ENCODE measurements at places on chromosomes 6 and 20. TPM values are rescaled to one million over a fixed set of nuclear protein-coding genes. Genes with fewer than 3 reads are reported as not detected.

DNA sequence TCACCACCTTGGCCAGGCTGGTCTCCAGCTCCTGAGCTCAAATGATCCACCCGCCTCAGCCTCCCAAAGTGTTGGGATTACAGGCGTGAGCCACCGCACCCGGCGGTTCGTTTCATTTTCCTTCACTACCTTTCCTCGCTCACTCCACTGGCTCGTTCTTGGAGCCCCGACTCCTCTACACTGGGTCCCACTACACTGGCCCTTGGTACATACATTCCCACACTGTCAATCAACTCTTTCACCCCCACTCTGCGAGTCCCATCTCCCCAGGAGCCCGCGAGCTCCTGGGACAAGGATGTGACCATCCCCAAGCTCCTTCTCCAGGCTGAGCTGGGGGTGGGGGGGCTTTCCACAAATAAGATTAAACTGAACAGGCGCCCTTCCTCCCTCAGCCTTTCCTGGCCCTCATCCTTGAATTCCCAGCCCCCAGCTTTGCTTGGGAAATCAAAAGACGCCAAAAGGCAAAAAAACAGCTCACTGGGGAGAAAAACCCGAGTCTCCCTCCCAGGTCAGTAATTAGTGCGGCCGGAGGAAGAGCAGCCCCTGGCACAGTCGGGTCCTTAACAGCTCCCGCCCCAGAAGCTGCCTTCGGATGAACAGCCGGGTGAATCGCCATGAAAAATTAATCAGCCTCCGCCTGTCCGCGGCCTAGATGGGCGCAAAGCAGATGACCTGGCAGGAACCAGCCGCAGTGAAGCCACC is 42.8 kb upstream of the LY86 start:
- DNase-seq: no peak

DNA sequence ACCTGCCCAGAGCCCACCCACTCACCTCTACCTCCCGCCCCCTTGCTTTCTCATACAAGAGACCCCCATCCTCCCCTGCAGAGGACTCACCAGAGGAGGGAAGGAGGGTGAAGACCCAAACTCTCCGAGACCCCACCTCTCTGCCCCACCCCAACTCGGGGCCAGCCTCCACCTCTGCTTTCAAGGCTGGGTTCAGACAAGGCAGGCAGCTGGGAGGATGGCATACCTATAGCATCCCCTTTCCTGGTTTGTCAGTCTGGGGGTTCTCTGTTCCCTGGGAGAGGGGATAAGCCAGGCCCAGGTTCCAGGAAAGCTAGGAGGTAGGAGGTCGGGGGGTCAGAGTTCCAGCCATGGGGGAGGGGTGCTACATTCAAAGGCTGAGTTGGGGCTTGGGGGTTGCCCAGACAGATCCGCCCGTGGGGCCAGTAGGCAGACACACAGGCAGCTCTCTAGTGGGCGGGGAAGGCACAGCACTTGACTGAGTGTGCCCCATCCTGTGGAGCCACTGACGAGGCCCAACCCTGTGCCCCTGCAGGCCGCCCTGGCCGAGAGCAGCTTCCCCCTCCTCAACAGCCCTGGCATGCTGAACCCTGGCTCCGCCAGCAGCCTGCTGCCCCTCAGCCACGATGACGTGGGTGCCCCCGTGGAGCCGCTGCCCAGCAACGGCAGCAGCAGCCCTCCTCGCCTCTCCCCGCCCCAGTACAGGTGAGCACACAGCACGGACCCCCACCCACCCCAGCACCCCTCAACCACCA is 40.8 kb upstream of the MDFI start:
- DNase-seq: no peak

GRCh38 chr6:31139599-31139998 is 733 bp upstream of the PSORS1C2 start:
- DNase-seq: no peak

DNA sequence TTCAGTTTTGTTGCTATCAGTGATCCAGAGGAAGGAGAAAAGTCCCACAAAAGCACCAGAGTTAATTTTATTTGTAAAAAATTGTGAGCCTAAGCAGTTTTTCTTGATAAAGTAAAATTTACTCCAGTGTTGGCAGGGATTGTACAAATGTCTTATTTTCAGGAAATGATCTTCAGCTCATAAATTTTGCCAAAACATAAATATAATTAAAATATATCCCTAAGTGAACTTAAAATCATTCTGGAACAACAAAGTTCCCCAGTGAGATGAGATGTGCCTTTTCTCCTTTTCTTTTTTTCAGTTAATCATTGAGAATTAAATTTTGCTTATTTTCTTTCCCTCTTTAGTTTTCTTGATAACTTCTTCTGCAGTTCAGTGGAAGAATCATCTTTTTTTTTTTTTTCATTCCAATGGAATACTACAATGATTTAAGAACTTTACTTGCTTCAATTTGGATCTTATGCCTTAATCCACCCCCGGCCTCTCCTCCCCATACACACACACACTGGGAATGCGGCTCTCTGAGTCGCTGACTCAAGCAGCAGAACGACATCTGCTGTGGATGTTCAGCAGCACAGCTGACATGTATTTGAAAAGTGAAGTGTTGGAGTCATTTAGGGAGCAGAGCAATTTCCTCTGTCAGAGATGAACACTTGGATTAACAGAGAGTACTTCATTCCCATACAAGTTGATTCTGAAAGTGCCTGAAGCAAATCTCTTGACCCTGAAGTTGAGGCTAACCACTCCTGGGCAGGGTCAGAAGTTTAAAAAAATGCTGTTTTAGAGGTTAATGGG is 27.7 kb upstream of the LAMA4 start:
- DNase-seq: peak; percentile 88

DNA sequence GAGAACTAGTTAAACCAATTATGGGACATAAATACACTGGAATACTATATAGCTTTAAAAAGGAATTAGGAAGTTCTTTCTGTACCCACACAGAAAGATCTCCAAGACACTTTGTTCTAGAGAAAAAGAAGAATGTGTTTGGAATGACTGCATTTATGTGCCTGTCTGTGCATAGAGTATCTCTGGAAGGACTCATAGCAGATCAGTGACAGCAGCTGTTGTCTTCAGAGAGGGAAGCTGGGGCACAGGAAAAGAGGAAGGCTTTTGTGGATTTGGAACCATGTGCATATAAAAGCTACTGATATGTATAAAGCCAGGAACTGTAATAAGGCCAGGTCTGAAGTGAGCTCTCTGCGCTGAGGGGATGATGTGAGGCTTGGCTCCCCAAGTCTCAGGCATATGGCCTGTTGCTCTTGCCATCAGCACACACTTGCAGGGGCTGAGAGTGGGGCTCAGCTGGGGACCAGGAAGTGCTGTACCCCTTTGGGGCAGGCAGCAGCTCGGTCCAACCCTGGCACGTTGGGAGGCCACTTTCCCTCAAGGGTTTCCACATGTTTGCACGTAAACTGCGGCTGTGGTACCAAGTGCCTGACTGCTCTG is 31.8 kb upstream of the CCDC167 start:
- no peak for DNase-seq

GRCh38 chr6:73388433-73388799 is 6.2 kb upstream of the DDX43 start:
- no peak for DNase-seq

DNA sequence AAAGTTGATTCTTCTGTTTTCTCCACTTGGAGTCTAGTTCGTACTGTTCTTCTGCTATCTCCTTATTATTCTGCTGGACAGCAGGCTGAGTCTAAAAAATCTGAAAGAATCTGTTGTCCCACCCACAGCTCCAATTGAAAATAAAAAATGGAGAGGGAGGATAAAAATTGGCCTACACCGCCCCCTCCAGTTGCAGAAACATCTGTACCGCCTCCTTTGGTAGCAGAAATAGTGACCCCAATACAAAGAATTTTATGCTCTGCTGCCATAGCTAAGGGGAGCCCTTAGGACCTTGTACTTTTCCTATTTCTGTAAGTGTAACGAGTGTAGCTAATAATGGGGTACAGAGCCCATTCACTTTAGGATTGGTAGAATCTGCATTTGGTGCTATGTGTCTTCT is 4.9 kb upstream of the FKBP1A start:
- no peak for DNase-seq

The BEND3 gene
- 3.1 TPM for polyA plus RNA-seq

The CCM2L gene
- 5.4 TPM for polyA plus RNA-seq

The SLC35B2 gene
- 29.9 TPM for polyA plus RNA-seq

The ID4 gene
- polyA plus RNA-seq: 4.0 TPM

The SULF2 gene
- polyA plus RNA-seq: 50.7 TPM

The SLC22A7 gene
- 0.28 TPM for polyA plus RNA-seq

The NINL gene
- polyA plus RNA-seq: 10.7 TPM

The PNLDC1 gene
- 0.14 TPM for polyA plus RNA-seq

All from muscle of arm (tissue), 14 donors.